ENCODE measurements at places on chromosomes 2 and 18. TPM values are rescaled to one million over a fixed set of nuclear protein-coding genes. Genes with fewer than 3 reads are reported as not detected.

DNA sequence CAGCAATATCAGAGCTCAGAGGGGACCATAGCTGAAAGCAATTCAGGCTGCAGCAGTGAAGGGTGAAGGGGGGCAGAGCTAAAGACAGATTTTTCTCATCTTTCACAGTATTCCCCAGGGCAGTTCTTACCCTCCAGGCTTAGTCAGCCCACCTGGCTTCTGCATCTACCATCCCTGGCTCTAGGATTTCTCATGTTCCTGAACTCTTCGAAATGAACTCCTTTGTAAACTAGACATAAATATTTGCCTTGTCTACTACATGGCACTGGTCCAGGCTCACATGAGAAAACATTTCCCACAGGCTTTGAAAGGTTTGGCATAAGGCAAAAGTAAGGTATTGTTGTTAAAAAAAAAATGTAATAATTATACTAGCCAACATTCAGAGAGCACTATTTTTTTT is 23.6 kb upstream of the NEB start:
- no peak for DNase-seq

- DNase-seq, result no peak
These were observed 315.5 kb downstream of the CELF4 start for GRCh38 chr18:37249895-37250618.

DNA sequence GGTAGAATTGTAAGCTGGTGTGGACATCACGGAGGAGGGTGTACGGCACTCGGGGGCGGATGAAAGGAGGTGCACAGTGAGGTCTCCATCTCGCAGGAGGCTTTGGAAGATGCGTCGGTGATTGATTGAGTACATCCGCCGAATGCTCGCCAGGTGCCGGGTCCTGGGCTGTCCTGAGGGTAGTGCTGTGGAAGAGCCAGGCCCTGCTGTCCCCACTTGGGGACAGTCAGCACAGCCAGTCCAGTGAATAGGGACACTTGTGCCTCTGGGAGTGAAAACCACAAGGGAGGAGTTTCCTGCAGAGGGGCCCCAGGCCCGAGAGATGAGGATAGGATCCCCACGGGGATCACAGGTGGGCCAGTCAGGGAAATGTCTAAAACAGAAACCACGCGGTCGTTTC is 28.1 kb downstream of the MLPH start:
- DNase-seq, result no peak

GRCh38 chr2:119947535-119947934 is 65.3 kb upstream of the EPB41L5 start:
- DNase-seq, result no peak

- DNase-seq, result no peak
These were observed 1221.7 kb upstream of the ZEB2 start for GRCh38 chr2:145741636-145742035.

The TDRD15 gene
- 0.44 TPM for total RNA-seq

DNA sequence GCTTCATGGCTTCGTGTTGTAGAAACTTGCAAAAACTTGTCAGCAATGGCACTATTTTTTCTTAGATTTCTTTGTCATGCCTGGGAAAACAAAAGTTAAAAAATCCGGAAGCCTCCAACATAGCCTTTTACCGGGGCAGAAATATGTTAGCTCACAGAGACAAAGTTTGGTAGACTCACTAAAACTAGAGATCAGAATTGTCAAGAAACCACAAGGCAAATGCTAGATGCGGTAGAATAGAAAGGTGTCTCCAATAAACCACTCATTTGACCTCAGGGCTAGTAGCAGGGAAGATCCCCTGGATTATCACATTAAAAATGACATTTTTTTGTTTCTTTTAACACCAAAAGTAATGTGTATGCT is 405 bp downstream of the CASP10 start:
- DNase-seq, result no peak

- DNase-seq, result no peak
These were observed 156.2 kb upstream of the NDUFV2 start for GRCh38 chr18:8946066-8946838.

The GCC2 gene
- total RNA-seq, result 51.2 TPM

DNA sequence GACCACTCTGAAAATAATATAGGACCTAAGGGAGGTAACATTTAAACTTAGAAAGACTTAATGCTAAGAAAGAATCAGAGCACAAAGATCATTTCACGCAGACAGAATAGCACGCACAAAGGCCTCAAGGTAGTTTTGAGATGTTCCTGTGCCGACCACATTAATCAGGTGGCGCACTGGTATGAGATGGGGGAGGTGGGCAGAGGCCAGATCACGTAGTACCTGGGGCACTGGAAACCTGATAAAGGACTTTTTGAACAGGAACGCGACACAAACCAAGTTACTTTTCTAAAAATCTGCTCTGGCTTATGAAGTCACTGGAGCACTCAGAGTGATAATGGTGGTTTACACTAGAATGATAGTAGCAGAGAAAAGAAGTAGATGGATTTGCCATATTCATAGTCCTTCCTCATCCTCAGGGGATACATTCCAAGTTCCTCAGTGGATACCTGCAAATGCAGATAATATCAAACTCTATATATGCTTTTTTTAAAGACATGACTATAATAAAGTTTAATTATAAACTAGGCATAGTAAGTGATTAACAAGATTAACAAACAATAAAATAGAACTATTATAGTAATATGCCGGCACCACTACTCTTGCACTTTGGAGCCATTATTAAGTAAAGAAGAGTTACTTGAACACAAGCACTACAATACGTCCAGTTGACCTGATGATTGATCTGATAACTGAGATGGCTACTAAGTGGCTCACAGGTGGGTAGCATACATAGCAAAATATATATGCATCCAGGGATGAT is 42.6 kb upstream of the CDCA7 start:
- DNase-seq, result no peak

DNA sequence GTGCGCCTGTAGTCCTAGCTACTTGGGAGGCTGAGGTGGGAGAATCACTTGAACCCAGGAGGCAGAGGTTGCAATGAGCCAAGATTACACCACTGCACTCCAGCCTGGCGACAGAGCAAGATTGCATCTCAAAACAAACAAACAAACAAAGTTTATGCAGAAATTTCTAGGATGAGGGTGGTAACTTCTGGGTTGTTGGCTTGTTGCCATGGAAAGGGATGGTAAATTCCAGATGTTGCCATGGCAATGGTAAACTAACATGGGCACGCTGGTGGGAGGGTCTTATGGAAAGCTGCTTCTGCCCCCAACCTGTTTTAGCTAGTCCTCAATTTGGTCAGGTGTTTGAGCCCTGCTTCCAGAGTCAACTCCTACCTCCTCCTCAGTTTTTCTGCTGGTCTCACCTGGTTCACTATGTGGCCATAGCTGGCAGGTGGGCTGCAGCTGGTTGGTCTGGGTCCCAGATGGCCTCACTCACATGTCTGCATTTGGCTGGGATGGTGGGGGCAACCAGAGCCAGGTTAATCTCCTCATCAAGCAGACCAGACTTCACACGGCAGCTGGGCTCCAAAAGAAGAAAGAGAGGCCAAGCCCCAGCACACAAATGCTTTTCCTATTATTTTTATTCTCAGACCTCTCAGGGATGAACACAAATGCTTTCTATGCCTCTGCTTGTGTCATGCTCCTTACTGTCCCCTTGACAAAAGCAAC is 26.6 kb upstream of the TEX44 start:
- no peak for DNase-seq

GRCh38 chr2:152395103-152395502 is 60.1 kb downstream of the FMNL2 start:
- DNase-seq, result no peak

The CIB4 gene
- total RNA-seq, result not detected

The CFAP53 gene
- 1.2 TPM for total RNA-seq

GRCh38 chr2:100031604-100032003 is 110.8 kb downstream of the AFF3 start:
- no peak for DNase-seq

The DPYSL5 gene
- total RNA-seq, result 3.5 TPM

The STON1 gene
- 15.0 TPM for total RNA-seq

DNA sequence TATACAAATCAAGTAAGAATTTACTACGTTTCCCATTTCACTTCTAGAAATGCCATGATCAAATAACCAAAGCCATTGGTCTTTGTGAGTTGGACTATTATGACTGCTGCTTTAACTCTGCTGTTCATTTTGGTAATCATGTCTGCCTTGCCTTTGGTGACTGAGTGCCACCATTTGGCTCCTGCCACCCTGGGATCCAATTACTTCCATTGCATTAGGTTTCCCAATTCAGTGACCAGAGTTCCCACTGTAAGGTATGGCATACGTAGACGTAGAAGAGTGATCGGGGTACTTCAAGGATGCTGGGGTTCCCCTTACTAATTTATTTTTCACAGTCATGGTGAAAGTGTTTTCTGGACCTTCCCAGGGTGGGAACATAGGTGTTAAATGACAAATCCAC is 90.1 kb downstream of the SPIRE1 start:
- DNase-seq, result no peak

The TUBA3D gene
- total RNA-seq, result not detected

GRCh38 chr18:3283908-3284307 is 22.0 kb downstream of the MYL12B start:
- no peak for DNase-seq

The SDC1 gene
- total RNA-seq, result 20.2 TPM

- no peak for DNase-seq
These were observed 113.7 kb upstream of the SRD5A2 start for GRCh38 chr2:31694444-31694843.

- no peak for DNase-seq
These were observed 84.3 kb upstream of the OSR1 start for GRCh38 chr2:19442731-19443130.

The CFAP65 gene
- total RNA-seq, result 1.7 TPM

The SLC8A1 gene
- total RNA-seq, result 4.3 TPM

The NOL4 gene
- 7.0 TPM for total RNA-seq

GRCh38 chr2:115414466-115414865 is 972.0 kb downstream of the DPP10 start:
- DNase-seq, result no peak

GRCh38 chr2:62338111-62338510 is 142.2 kb downstream of the B3GNT2 start:
- no peak for DNase-seq

The RAPGEF4 gene
- 0.77 TPM for total RNA-seq

The GULP1 gene
- 15.3 TPM for total RNA-seq

The CBLN2 gene
- not detected for total RNA-seq

- DNase-seq, result no peak
These were observed 1.9 kb downstream of the DUSP2 start for GRCh38 chr2:96143231-96143847.

The FEV gene
- not detected for total RNA-seq

The FAM110C gene
- 1.8 TPM for total RNA-seq

The SULT1C4 gene
- total RNA-seq, result 3.5 TPM

The ACVR2A gene
- 19.9 TPM for total RNA-seq

DNA sequence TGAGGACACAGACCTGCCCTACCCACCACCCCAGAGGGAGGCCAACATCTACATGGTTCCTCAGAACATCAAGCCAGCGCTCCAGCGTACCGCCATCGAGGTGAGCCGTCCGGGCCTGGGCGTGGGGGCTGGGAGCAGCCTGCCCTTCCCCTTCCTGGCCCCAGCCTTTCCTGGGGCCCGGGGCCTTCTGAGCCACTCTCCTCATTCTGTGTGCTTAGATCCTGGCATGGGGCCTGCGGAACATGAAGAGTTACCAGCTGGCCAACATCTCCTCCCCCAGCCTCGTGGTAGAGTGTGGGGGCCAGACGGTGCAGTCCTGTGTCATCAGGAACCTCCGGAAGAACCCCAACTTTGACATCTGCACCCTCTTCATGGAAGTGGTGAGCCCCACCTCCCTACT is 157.9 kb downstream of the DYSF start:
- DNase-seq, result peak; percentile 22

GRCh38 chr2:239946864-239947728 is 78.0 kb downstream of the NDUFA10 start:
- peak; percentile 22 for DNase-seq

DNA sequence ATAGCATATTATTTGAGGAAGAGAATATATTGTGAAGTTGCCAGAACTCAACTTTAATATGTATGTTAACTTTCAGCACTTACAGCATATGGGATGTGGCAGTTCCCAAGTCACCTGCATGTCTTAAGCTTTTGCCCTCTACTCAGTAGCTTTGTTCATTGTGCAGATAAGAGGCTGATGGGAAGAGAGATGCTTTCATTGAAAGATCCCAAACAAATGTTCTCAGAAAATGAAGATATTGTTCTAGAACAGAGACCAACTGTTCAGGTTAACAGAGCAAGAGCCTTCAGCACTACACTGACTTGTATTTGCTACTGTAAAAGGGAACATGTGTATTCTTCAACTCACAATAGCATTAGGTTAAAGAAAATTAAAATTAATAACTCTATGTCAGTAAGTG is 28.1 kb downstream of the GAREM1 start:
- no peak for DNase-seq

The DSG1 gene
- total RNA-seq, result not detected

- DNase-seq, result peak; percentile 88
These were observed at the start of gene CIDEA for GRCh38 chr18:12254136-12254819. Gene CIDEA, plus strand, starts transcription at chr18:12254361. Its CDS starts 23 bp downstream, at chr18:12254384.

Measured in endodermal cell (in vitro differentiated cells).